ENCODE measurements at places on chromosomes 7 and 10. TPM values are rescaled to one million over a fixed set of nuclear protein-coding genes. Genes with fewer than 3 reads are reported as not detected.

The TLX1 gene
- total RNA-seq: 0.60 TPM

The ZNF804B gene
- total RNA-seq: not detected

The LOXL4 gene
- 19.4 TPM for total RNA-seq

The GCK gene
- 0.50 TPM for total RNA-seq

The PPP1R3A gene
- not detected for total RNA-seq

- DNase-seq: peak; percentile 95
Observed at GRCh38 chr10:93445097-93445960, 36.8 kb downstream of the MYOF start.

- DNase-seq: no peak
Observed at GRCh38 chr7:80749270-80749669, 110.8 kb downstream of the CD36 start.

GRCh38 chr7:151877911-151878835 is 1.3 kb upstream of the PRKAG2 start:
- no peak for DNase-seq

DNA sequence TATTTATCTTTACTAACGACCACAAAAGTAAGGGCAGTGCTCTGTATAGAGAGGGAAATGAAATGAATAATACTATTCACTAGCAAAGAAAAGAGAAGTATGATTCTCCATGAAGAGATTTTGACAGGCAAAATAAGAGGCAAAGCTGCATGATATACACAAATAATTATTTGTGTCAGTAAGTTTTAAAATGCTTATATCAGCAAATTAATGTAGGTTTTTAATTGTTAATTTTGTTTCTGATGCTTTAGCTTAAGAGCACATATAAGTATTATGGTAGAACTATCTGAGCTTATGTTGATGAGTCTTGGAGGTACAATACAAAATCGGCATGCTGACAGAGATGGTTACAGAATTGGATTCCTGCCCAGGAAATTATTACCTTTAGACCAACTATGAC is 383.1 kb upstream of the VSTM2A start:
- DNase-seq: no peak

DNA sequence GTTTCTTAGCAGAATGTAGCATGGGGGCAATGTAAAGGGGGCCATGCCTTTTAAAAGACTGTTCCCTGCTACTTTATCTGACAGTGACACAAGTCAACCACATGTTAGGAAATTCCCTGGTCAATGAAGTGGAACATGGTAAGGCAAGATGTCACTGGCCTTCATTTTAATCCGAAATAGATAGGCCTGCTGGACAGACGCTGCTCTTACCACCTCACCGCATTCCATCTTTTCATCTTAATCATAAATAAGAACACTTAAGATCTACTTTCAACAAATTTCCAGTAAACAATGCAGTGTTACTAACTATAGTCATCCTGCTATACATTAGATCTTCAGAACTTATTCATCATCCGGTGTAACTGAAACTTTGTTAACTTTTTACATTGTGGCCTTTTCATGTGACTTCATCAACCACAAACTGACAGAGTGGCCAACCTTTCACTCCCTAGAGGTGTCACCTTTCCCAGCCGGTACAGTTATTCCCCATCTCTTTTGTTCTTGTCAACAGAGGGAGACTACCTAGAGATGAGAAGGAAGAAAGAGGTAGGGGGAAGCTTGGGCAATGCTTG is 15.6 kb downstream of the ASB4 start:
- DNase-seq: no peak

DNA sequence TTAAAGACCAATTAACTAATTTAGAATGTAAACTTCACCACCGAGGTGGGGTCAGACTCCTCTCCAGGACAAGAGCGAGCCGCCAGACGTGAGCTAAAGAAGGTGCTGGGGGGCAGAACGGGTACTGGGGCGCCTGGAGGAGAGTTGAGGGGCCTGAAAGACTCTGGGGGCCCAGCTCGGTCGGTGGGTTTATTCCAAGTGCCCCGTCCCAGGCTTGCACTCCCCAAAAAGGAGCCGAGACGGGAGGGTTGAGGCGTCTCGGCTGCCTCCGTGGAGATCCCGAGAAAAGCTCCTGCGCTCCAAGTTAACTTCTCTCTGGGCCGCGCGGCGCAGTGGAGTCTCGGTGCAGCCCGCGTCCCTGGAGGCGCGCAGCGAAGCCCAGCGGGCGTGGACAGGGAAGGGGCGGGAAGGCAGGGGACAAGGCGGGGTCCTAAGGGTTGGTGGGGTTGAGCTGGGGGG is 553.3 kb downstream of the TFEC start:
- no peak for DNase-seq

DNA sequence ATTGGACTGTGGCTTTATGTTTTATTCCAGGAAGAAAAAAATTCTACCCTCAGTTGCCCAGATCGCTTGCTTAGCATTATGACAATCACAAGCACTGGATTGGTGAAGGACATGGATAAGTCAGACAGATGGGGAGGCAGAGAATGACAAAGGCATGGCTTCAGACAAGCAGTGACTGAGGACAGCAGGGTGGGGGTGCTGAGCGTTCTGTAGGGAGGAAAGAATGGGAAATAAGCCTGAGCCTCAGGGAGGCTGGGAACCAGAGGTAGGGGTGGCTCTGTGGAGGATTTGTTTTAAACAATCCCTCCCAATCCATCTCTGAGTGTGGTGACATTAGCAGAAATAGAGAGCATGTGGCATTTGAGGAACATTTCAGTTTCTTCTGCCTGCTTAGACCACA is 896.9 kb downstream of the CCSER2 start:
- no peak for DNase-seq

DNA sequence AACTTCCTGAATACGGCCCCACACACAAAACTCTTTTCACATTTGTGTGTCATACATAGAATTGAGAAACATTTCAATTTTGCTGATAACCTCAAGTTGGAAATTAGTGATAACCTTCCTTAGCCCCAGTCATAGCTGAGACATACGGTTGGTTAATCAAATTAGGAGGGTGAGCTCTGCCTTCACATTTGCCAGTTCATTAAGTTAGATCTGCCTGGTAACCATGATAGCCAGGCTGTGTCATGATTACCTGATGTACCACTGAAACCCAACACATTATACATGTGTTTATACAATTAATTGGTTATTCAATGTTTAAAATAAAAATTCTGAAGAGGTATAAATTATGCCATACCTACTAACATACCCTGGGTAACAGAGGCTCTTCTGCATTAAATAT is 60.8 kb upstream of the RAB11FIP2 start:
- DNase-seq: no peak

DNA sequence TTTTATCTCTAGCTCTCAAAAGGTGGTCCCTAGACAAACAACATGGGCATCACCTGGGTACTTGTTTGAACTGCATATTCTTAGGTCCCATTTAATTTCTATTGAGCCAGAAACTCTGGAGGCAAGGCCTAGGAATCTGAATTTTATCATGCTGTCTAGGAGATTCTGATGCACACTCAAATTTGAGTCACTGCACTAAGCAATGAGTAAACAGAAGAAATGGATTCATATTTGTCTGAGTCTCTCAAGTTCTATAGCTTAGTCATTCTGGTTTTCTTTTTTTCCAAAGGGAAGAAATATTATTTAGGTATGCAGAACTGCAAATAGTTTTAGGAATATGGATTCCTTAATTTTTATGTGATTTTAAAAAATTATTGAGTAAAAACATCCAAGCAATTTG is 185.5 kb downstream of the SEMA3A start:
- DNase-seq: no peak

DNA sequence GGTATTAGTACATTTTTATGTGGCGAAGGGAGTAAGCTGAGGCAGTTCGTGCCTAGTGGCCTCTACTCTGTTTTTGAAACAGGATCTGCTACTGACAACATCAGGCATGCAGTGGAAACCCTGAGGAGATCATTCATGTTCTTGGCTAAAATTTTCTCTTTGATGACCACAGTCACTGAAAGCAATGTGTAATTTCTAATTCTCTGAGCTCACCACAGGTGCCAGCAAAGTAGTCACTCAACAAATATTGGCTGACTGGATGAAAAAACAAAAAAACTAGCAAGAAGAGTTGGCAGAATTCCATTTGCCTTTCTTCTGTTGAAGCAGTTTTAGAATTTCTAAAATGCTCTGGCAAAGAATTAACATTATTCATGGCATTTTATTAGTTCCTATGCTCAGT is 176.5 kb upstream of the KCTD7 start:
- no peak for DNase-seq

GRCh38 chr10:2744547-2745200 is 322.7 kb upstream of the PFKP start:
- DNase-seq: no peak

DNA sequence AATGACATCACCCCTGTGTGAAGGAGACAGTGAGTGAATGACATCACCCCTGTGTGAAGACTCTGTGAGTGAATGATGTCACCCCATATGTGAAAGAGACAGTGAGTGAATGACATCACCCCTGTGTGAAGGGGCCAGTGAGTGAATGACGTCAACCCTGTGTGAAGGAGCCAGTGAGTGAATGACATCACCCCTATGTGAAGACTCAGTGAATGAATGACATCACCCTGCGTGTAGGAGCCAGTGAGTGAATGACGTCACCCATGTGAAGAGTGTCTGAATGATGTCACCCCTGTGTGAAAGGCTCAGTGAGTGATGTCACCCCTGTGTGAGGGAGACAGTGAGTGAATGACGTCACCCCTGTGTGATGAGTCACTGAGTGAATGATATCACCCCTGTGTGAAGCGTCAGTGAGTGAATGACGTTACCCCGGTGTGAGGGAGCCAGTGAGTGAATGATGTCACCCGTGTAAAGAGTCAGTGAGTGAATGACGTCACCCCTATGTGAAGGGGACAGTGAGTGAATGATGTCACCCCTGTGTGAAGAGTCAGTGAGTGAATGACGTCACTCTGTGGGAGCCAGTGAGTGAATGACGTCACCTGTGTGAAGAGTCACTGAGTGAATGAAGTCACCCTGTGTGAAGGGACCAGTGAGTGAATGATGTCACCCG is 478.1 kb downstream of the PTPRN2 start:
- no peak for DNase-seq

DNA sequence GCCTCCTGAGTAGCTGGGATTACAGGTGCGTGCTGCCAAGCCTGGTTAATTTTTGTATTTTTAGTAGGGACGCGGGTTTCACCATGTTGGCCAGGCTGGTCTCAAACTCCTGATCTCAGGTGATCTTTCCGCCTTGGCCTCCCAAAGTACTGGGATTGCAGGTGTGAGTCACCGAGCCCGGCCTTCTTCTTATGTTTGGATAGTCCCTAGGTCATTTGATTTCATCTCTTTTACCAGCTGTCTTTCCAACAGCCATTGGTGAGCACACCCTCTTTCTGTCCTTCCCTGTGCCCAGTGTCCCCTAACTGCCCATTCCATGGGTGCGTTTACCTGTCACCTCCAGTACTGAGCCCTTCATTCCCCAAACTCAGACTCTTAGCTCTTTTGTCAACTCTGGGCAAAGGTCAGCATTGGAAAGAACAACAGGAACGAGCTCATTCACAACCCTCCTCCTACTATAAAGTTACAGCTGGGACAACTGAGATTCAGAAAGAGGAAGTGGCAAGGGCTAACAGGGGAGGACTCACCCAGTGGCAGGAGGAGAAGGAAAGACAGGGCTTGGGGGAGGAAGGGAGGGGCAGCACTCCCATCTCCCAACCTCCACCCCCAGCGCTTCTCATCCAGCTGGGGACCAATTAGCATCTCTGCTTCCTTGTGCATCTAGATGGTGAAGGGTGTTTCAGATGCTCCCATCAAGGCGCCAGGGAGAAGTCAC is 5.6 kb downstream of the SSC4D start:
- DNase-seq: no peak

GRCh38 chr7:33650828-33651227 is 254.5 kb upstream of the BMPER start:
- DNase-seq: no peak

DNA sequence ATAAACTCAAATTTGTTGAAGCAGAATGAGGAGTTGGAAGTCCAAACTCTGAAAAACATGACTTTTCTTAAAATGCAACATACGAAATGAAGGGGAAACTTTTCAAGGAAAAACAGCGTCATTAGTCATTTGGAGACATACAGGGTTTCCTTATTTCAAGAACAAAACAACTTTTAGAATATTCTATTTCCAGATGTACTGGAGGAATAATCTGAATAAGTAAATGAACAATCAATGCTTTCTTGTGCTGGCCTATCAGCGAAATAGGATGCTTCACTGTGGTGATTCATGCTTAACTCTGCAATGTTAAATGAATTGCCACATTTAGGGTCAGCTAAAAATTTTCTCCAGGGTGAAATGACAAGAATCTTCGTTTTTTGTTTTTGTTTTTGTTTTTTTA is 114.3 kb downstream of the SEMA3C start:
- no peak for DNase-seq

GRCh38 chr10:34031400-34031799 is 696.9 kb upstream of the NRP1 start:
- DNase-seq: no peak

GRCh38 chr10:38038932-38039245 is 28.4 kb downstream of the ZNF33A start:
- no peak for DNase-seq

- no peak for DNase-seq
Observed at GRCh38 chr10:8061274-8062211, 7.1 kb downstream of the GATA3 start.

DNA sequence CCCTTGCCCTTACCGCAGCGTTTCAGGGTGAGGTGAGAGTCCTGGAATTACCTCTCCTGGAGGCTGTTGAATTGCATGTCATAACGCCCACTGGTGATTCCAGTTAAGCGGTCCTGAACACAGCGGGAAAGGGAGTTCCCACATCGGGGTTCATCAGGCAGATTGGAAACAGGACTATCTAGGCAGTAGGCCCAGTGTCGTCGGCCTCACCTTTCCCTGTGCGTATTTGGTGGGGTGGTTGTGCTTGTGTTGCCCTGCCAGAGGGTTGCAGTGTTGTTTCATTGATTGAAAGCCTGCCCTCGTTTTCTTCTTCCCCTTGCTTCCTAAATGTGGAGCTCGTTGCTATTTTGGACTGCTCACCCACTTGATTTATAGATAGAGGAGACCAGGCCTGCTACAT is 10.6 kb upstream of the SUN1 start:
- DNase-seq: peak; percentile 62

DNA sequence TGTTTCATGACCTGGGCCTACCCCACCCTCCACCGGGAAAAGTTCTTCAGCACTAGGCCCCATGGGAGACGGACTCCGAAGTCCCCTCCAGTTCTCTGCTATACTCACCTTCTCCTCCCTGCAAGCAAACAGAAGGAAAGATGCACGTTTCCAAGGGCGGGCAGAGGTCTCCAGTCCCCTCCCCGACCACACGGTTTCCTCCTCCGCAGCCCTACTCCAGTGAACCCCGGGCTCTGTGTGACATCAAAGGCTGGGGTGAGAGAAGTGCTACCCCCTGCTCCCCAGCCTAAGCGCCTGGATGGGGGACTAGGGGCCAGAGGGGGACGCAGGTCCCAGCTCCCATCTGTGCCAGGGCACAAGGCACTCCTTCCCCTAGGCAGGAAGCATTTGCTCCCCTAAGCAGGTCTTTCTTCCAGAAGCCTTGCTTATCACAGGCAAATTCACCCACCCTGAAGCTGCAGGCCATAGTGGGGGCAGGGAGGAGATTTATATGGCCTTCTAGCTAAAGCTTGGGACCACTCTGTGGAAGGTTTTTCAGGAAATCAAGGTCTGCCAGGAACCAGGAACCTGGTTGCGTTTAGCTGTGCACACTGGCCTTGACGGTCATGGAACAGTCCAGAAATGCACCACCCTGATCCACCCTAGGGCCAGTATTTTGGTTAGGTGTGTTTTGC is 52.8 kb downstream of the ASB13 start:
- peak; percentile 82 for DNase-seq

All from right lobe of liver (tissue), 6 donors.